NCI-H2107 (cell line): ENCODE measurements at places on chromosomes 13 and 19.

GRCh38 chr19:14510311-14511228 lies 7.6 kb downstream of the DNAJB1 start:
- DNase-seq = no peak

DNA sequence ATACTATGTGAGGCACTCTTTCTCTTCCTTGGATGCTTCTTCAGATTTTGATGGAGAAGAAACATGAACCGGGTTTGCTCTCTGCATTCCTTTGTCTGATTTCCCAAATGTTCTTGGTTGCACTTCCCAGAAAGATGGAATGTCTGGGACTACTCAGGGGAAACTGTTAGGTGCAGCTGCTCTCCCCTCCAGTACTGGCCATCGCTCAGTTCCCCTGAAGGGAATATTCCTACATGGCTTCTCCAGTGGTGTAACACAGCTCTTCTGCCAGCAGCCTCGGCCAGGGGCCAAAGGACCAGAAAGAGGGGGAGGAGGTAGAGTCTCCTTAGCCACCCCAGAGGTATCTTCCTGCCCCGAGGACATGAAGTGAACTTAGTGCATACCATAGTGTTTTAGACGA lies 33.5 kb upstream of the SPRY2 start:
- DNase-seq = no peak

DNA sequence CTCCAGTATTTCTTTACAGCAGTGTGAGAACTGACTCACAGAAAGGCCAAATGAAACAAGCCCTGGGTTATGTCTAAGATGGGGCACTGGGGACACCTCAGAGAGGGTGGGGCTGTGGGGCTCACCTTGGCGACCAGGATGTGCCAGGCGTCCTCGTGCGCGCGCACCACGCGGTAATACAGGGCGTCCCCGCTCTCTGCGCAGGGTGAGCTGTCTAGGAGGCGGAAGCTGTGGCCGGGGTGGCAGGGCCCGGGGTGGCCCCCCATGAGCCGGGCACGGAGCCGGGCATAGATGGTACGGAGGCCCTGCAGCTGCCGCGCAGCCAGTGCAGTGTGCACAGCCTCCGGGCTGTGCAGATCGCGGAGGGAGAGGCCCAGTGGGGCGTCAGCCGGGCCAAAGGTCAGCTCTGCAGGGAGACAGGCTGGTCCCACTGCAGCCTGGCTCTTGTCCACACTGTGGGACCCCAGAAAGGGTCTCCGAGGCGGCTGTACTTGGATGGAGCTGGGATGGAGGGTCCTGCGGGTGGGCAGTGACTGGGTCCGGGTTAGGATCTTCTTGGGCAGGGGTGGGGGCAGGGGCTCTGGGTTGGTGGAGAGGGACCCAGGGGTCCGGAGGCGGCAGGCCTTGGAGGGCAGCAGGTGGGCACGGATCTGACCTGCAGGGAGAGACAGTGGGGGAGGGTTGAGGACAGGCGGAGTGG lies 3.4 kb downstream of the PEAK3 start:
- no peak for DNase-seq

- no peak for DNase-seq
Measured at GRCh38 chr13:42735010-42735409, 46.4 kb upstream of the FAM216B start.

- no peak for DNase-seq
Measured at GRCh38 chr19:1233115-1233667, 4.6 kb downstream of the CBARP start.

DNA sequence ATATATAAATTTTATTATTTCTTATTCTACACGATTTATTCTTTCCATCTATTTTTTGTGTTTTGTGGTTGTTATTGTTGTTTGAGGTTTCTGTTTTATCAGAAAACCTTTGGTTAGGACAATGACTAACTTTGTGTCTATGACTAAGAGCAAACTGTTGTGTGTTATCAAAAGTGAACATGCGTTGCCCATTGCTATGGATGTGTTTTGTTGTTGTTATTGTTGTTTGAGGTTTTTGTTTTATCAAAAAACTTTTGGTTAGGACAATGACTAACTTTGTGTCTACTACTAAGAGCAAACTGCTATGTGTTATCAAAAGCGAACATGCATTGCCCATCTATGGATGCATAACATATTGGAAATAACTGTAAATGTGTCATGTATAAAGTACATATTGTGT lies 692.3 kb downstream of the SLITRK1 start:
- no peak for DNase-seq

DNA sequence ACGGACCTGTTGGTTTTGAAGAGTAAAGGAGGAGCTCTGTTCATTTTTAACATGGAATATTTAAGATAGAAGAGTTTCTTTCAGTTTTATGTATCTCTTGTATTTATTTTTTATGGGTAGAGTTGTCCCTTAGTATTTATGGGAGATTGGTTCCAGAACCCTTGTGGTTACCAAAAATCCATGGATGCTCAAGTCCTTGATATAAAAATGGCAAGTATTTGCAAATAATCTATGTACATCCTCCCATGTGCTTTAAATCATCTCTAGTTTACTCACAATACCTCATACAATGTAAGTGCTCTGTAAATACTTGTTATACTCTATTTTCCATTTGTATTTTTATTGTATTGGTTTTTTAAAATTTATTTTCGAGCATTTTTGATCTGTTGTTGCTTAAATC lies 63.1 kb downstream of the TM9SF2 start:
- DNase-seq = no peak

DNA sequence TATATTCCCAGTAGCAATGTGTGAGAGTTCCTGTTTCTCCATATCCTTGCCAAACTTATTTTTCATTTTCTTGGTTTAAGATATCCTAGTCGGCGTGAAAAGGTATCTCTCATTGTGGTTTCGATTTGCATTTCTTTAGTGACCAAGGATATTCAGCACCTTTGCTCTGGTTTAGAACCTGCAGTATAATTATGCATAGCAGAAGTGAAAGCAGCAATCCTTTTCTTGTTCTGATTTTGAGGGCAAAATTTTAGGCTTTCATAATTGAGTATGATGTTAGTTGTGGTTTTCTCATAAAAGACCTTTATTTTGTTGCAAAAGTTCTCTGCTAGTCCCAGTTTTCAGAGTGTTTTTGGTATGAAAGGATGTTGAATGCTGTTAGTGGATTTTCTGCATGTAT lies 491.0 kb downstream of the FGF9 start:
- DNase-seq = no peak

GRCh38 chr19:54172471-54173358 lies at the start of gene TMC4:
TMC4 (minus strand) TSS chr19:54173160; CDS start chr19:54173117, 43 bp downstream.
- DNase-seq = peak; percentile 77

GRCh38 chr13:32362574-32362973 lies 47.3 kb downstream of the BRCA2 start:
- DNase-seq = no peak
